ENCODE measurements at places on chromosomes 6 and 20.
A peak's percentile ranks its signal among the peaks of the same experiment; 100 is the strongest.

DNA sequence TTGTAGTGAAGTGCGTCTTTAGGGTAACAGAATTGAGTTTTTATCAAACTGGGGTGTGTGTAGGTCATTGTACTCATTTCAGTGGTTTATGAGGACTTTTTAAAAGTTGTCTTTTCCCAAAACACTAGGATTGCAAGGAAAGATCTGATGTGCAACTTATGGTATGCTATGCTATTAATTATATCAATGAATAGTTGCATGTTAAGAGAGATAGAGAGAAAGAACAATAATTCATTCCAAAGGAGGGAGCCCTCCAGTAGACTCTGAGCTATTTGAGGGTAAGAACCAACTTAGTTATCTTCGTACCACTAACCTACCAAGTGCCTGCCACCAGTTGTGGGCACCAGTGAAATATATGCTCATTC lies 117.1 kb downstream of the RNF144B start:
- no peak for DNase-seq

- no peak for DNase-seq
These were observed 22.3 kb upstream of the PDE10A start for GRCh38 chr6:165685302-165685701.

DNA sequence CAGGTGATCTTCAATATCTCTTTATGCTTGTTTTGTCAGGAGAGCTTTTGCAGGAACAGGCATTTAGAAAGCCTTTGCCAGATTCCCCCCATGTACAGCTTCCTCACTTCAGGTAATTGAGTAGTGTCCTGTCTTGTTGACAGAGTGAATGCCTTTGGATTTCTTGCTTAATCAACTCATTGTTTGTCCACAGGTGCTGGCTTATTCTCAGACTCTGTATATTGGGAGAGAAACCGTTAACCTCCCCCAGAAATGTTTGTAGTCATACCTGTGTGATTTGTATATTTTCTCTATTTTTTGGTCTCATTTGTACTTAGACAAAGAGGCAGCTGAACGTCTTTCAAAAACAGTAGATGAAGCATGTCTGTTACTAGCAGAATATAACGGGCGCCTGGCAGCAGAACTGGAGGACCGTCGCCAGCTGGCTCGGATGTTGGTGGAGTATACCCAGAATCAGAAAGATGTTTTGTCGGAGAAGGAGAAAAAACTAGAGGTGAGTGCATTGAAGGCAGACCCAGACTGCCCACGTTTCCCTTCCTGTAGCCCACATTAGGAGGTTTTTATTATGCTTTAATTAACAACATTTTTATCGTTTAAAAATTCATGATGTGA lies 32.3 kb downstream of the RPRD1B start:
- no peak for DNase-seq

- no peak for DNase-seq
These were observed 1.7 kb upstream of the TOMM34 start for GRCh38 chr20:44961870-44962267.

DNA sequence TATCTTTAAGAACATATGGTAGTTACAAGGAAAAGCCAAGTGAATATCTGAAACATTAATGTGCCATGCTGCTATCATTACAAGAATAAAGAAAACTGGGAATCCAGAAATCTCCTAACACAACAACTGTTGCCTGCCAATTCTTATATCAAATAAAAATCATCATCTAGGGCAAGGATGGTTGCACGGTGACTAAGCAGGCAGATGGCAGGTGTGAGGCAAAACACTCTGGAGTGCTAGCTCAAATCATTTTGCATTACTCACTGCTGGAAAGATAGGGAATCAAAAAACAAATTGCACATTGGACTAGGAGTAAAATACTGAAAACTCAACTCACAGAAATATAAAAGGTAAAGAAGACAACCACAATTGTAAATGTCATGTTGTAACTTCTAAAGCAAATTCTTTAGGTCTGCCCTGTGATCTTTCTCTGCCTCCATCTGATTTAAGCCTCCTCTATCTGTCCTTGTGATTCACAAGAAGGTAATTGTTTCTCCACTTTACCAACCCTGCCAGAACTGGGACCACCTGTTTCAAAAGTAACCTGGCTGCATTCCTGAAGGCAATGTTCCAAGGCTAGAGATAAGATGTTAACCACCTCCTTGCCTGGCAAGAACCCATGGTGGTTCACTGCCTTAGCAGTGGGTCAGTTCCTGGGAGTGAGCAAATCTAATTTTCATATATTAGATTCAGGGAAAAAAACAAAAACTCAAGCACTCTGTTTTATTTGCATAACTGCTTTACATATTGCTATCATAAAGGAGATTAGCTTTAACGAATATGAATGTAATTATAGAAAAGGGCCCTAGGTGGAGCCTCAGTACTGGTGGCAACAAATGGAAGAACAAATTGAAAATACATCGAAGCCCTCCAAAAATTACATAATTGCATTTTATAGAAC lies 33.1 kb upstream of the LCA5 start:
- DNase-seq, result peak; percentile 27

DNA sequence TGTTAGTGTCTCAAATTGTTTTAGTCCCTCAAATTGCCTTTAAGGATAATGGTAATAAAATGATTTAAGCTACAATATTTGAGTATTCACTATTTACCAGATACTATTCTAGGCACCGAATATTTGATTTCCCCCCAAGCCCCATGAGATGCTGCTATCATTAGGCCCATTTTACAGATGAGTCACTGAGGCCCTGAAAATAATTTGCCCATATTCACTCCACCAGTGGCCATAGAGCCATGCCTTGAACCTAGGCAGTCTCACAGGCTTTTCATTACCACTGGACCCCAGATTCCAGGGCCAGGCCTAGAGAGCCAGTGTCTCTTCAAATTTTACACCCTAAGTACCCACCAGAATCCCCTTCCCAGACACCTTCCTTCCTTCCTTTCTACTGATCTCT lies 133.7 kb downstream of the LINC00237 start:
- DNase-seq, result no peak

- no peak for DNase-seq
These were observed 32.1 kb upstream of the CENPW start for GRCh38 chr6:126307849-126308248.

All from occipital lobe (tissue), 3 donors.